T follicular helper cell (primary cell): ENCODE measurements at places on chromosomes 1 and 21.

GRCh38 chr1:220227393-220227792 is 44.9 kb downstream of the RAB3GAP2 start:
- no peak for DNase-seq

DNA sequence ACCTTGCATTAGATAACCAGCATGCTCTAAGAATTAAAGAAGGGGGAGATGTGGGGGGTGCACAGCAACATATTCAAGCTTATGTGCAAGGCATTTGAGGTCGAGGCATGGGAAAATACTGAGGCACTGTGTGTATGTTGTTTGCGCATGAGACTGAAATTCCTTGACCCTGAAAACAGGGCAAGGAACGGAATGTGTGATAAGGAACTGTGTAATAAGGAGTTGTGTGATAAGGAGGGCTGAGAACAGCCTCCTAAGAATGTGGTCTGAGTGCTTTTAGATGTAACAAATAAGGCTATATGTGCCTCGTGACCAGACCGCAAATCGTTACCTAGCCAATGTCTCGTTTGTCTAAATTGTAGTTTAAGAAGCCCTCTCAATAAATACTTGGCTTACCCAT is 26.5 kb upstream of the ITLN1 start:
- no peak for DNase-seq

DNA sequence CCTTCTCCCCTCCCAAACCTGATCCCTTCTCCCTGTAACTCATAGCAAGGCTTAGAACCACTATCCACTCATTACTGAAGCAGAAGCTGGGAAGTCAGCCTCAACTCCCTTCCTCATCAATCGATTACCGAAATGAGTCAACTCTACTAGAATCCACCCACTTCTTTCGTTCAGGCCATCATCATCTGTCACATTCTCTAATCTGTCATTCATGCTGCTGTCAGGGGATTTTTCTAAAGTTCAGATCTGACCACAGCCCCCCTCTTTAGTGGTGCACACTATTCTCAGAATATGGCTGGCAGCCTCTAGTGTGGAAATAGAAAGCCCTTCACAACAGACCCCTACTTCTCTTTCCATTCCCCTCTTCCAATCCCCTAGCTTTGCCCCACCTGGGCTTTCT is 5.1 kb downstream of the NT5C1A start:
- DNase-seq, result no peak

DNA sequence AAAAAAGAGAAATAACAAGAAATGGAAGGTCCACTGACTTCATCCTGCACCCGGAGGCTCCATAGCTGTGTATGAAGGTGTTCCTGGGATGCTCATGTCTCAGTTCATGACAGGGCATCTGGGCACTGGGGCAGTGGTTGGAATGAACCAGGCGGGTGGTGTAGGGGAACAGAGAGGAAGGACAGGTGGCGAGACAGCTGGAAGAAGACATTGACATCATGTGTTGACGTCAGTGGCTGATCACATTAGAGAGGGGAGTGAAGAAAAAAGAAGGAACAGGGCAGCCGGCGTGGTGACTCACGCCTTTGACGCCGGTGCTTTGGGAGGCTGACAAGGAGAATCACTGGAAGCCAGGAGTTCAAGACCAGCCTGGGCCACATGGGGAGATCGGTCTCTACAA is 50.1 kb downstream of the HUNK start:
- DNase-seq, result no peak

DNA sequence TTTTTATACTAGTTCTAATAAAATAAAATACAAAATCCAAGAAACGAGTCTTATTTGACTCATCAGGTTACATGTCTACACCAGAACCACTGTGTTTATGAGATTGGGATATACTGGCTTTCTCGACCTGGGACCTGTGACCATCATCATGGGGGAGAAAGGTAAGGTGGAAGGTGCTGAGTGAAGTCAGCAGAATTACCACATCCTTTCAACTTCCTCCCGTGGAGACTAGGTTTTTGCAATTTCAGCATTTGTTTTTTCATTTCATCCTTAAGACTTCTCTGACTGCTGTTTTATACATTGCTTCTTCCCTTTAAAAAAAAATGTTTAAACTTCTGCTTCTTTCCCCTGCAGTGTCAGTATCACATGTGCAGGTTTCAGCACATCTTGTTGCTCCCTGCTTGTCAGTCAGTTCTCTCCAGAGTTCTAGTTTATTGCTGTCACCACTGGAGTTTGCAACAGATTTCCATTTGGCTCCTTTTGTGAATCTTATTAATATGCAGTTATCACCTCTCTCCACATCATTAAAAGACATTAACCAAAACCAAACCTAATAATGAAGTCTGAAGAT is 60.4 kb upstream of the HAO2 start:
- DNase-seq, result no peak

DNA sequence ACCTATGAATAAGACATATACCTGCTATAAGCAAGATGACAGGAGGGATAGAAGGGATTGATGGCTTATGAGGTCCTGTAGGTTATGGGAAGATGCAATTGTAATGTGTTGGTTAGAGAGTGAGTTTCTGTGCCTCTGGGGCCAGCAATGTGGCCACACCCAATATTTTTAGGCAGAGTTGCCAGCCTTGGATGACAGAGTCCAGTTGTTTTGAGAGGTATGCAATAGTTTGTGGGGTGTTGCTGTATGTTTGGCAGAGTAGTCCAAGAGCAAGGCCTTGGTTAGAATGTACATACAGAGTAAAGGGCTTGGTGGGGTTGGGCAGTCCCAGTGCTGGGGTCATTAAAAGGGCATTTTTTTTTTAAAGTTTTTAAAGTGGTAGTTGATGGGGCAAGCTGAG is 36.6 kb upstream of the PLA2G5 start:
- DNase-seq, result no peak

DNA sequence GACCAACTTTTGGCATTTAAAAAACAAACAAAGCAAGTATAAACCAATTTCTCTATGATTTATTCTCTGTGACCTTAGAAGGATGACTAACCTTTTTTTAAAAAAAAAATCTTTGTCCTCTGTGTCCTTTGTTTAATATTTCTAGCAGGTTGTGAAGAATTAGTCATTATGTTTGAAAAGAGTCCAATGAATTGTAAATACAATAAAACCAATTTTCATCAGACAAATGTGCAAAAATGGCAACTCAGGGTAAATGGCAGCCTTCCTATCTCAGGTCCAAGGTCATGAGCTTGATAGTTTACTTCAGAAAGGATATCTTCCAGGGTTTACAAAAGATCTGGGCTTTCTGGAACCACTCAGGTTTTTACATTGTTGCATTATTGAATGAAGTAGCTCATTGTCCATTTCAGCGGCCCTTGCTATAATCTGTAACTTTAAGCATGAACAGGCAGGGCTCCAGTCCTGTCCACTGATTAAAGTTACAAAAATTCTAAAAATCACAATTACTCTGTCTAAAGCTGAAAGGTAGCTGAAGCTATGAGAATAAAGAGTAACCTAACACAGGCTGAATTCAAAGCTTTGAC is 11.7 kb upstream of the MAP3K21 start:
- no peak for DNase-seq
